Suprapubic skin (tissue), 4 donors: ENCODE measurements at places on chromosomes 12 and 14.

GRCh38 chr12:8037947-8038346 is 5.4 kb downstream of the FOXJ2 start:
- no peak for DNase-seq

DNA sequence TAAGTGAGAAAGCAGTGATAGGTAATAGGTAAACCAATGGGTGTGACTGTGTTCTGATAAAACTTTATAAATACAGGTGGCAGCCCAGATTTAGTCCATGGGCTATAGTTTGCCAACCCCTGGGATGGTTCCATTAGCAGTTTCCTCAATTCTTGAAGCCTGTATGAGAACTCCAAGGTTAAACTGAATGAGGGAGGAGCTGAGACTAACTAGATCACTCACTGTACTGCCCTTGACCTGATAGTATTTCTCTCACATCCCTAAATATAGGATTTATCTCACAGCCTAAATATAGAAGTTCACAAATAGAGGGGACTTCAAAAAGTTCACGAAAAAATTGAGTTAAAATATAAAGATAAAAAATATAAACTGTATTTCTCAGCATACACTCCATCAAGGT is 439.6 kb upstream of the CCDC196 start:
- no peak for DNase-seq

DNA sequence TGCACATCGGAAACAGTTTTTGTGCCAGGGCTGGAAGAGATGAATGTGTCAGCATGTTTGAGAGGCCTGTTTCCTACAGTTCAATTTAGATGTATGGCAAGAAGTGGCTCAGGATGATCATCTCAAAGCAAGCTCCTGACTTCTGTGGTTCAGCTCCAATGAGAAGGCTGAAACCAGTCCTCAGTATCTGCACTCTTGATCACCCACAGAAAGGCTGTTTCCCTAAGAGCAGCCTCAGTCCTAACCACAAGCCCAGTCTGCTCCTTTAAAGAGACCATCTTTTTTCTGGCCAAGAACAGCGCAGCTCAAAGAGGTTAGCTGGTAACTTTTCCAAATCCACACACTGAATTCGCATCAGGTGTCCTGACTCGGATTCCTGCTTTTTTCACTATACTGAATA is 19.2 kb downstream of the CSRP2 start:
- DNase-seq = no peak

DNA sequence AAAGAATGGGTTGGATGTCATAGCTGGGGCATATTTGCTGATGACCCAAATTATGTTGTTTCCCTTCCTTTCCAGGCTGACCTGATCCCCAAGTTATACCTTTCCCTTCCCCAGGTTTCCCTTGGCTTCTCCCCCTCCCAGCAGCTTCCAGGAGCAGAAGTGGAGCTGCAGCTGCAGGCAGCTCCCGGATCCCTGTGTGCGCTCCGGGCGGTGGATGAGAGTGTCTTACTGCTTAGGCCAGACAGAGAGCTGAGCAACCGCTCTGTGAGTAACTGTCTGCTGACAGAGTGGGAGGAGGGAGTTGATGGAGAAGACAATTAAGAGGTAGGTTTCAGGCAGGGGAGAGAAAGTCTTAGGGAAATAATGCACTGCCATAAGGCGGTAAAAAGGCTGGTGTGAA is 25.0 kb downstream of the A2ML1 start:
- no peak for DNase-seq
